ENCODE measurements at places on chromosomes 1 and 21.

- no peak for ATAC-seq
Measured at GRCh38 chr1:180192172-180192571, 37.5 kb downstream of the QSOX1 start.

GRCh38 chr1:72847651-72848050 is 565.3 kb upstream of the NEGR1 start:
- ATAC-seq, result no peak

GRCh38 chr1:39620659-39621165 is 18.7 kb downstream of the HEYL start:
- ATAC-seq, result no peak

GRCh38 chr1:227059076-227059475 is 119.0 kb downstream of the COQ8A start:
- no peak for ATAC-seq

DNA sequence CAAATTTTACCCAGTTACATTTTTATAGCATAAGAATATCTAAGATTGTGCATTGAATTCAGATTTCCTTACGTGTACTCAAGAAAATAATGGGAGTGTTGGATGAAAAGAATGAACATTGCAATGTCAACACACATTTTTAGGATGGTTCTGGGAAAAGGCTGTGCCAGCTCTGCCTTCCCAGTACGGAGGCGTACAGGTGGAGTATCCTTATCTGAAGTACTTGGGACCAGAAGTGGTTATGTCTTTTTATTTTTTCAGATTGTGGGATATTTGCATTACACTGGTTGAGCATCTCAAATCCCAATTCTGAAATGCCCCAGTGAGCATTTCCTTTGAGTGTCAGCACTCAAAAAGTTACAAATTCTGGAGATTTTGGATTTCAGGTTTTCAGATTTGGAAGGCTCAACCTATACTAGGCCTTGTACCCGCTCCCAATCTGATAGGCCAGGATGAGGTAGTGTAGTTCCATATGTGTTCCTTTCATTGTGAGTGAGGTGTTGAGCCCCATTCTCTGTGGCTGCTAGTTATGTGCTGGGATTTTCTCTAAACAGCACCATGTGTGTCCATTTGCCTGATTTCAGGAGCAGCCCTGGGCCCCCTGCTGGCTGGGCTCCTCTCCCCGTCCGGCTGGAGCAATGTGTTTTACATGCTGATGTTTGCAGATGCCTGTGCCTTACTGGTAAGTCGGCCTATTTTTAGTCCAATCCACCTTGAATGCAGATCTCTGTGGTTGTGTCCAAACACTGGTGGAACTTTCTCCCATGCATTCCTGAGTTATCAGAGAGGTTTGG is 60.8 kb downstream of the SLC37A1 start:
- no peak for ATAC-seq

DNA sequence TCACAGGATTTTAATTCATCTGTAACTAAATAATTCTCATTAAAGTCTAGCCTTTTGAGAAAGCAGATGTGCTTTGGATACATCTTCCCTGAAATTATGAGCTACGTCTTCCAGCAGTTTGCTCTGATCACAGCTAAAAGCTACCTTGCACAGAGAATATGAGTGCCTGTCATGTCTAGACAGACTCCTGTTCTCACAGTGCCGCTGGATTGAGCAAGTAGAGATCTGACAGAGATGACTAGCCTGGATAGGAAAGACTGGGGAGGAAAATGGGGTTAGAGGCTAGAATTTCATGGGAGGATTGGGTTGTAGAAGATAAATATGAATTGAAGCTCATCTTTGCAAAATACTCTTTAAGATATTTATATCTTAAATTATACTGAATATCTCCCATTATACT is 24.1 kb downstream of the CEPT1 start:
- ATAC-seq, result peak; percentile 47

Measured in esophagus mucosa (tissue), 1 donor.